T-helper 2 cell (primary cell): ENCODE measurements at places on chromosomes 4 and X.

- DNase-seq, result no peak
These were observed 26.6 kb upstream of the PPP1R2C start for GRCh38 chrX:42804524-42804923.

GRCh38 chr4:43485196-43485595 is 592.7 kb downstream of the GRXCR1 start:
- DNase-seq, result no peak

GRCh38 chr4:20251796-20252655 is at the start of gene SLIT2:
Gene SLIT2 (plus strand): TSS chr4:20251905. CDS start chr4:20253816, 1,911 bp downstream.
- no peak for DNase-seq

GRCh38 chr4:76615999-76616398 is 181.0 kb downstream of the SHROOM3 start:
- no peak for DNase-seq

DNA sequence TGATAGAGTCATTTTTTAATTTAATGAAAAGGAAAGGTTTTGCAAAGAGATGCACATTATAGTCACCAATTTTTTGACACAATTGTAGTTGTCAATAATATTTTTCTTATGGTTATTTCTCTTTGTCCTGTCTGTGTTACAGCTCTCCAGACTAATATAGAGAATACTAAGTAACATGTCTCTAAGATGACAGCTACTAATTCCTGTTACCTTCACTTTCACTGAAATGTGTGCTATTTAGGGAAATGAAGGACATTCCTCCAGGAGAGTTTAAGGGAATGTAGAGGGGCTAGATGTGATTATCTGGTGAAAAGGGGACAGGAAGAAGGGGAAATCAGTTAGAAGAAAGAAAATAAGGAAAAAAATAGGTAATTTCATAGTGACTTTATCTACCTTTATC is 1.4 kb downstream of the KLHL5 start:
- no peak for DNase-seq

DNA sequence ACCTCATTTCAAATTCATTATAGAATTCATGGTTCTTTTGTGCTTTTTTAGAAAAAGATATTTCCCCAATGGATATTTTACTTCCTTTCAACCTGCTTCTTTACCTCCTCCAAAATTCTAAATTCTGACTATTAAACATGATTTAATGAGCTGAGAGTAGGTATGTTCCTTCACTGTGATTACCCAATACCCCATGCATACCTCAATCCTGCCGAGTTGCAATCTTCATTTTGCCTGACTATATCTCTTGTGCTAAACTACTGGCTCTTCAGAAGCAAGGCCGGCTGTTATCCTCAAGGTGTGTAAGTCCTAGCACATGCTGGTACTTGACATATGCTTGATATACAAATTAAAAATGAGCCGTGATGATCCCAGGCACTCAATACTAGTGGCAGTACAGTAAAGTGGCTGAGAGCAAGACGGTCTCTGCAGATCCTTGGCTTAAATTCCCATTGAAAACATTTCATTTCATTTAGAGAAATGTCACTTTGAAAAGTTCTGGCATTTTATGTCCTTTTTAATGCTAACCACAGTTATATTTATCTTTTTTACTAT is 320.4 kb downstream of the KCNIP4 start:
- DNase-seq, result no peak

DNA sequence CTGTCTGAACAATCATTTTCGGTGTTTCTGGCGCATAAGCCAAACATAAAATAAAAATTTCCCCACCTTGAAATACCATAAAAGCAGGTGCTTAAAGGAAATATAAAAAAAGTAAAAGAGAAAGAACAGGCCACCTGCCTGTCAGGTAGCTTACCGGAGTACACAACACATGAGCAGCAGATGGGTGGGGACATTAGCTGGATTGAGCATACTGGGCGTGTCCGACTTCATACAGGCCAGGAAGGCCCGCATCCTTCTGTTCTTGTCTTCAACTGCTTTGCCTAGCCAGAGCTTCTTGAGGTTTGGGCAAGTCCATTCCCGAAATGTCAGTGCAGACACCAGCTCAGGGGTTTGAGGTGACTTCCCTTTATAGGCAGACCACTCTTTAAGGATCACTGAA is 66.7 kb downstream of the FAM120C start:
- DNase-seq, result no peak

- no peak for DNase-seq
These were observed 428.9 kb downstream of the EPHA5 start for GRCh38 chr4:65241257-65241997.
